ENCODE measurements at places on chromosomes 2 and 18.

GRCh38 chr2:9385841-9386240, 37.5 kb downstream of the ITGB1BP1 start:
- DNase-seq = no peak

- no peak for DNase-seq
These were observed 78.4 kb downstream of the MARCHF4 start for GRCh38 chr2:216293883-216294282.

DNA sequence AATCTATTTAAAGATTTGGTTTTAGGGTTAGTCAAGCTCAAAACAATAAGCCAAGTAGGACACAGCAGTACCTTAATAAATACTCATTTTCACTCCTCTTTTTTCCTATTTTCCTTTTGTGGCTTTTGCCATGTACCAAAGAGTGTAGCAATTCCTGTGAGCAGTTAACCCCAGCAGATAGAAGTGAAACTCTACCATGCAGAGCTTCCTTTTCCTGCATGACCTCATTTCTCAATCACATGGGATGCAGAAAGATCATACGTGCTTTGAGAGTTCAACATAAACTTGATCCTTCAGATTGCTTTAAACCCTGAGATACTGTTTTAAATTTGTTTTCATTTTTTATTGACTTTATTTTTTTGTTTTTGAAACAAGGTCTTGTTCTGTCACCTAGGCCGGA, 99.1 kb upstream of the ARHGAP15 start:
- DNase-seq = peak; percentile 44

- no peak for DNase-seq
These were observed 8.3 kb downstream of the TRAPPC12 start for GRCh38 chr2:3387644-3388411.

- DNase-seq = no peak
These were observed 35.9 kb upstream of the MYO1B start for GRCh38 chr2:191209340-191209739.

DNA sequence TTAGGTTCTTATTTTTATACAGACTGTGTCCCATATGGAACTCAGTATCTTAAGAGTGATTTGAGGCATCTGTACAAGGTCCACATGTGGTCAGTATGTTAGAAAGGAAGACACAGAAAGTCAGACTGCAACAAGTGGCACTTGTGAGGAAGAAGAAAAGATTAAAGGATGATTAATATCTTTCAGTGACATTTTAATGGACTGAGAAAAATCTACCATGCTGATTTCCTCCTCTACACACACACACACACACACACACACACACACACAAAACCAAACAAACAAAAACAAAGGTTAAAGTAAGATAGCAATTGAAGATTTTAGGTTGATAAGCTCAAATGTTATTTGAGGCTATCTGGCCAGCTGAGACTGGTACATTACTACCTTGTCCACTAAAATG, 94.5 kb upstream of the CHRNA1 start:
- no peak for DNase-seq

- peak; percentile 34 for DNase-seq
These were observed at the start of gene MC5R for GRCh38 chr18:13823707-13824395. Gene MC5R, plus strand, starts transcription at chr18:13824149. Its CDS starts 1,617 bp downstream, at chr18:13825766.

DNA sequence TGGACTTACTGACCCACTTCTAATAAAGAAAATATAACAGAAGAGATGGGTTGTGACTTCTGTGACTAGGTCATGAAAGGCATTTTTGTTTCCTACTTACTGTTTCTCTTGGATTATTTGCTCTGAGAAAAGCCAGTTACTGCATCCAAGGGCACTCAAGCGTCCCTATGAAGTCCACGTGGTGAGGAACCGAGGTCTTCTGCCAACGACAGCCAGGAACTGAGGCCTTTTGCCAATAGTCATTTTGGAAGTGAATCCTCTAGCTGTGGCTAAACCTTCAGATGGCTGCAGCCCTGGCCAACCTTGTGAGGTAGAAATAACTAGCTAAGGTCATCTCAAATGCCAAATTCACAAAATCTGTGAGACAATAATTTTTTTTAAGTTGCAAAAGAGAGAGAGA, 449.8 kb upstream of the RGPD4 start:
- peak; percentile 20 for DNase-seq

- no peak for DNase-seq
These were observed 42.4 kb upstream of the IGFBP2 start for GRCh38 chr2:216590780-216591179.

GRCh38 chr2:236264256-236264655, at the start of gene ASB18:
Gene ASB18, minus strand, starts transcription at chr2:236264406. Its CDS starts 61 bp downstream, at chr2:236264345.
- DNase-seq = no peak

DNA sequence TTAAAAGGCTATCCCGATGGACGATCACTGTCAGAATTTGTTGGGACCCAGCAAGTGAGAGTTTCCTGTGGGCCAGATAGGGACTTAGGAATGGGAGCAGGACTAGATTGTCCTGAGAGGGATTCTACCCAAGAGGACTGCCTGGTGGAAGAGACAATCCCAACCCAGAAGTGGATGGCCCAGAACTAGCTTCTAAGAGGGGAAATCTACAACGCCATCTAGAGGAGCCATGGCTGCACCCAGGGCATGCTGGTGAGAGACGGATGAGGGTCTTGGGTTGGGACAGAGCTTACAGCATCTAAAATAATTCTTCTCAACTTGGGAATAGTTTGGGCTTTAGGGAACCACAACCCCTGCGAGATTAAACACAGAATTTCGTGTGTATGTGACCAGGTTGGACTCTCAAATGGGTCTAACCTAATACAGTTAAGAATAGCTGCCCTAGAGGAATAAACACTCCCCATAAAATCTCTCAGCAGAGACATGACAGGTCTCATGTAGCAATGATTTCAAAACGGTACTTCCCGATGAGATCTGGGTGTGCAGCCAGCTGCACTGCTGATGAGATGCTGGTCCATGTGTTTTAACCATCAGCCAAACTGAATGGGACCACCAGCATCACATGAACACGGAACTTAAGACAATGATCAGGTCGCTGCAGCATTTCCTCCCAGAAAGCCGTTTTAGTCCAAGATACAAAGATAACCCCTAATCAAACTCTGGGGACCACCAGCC, 50.8 kb downstream of the CCBE1 start:
- no peak for DNase-seq

GRCh38 chr2:233448220-233448559, 93.9 kb downstream of the DGKD start:
- no peak for DNase-seq

DNA sequence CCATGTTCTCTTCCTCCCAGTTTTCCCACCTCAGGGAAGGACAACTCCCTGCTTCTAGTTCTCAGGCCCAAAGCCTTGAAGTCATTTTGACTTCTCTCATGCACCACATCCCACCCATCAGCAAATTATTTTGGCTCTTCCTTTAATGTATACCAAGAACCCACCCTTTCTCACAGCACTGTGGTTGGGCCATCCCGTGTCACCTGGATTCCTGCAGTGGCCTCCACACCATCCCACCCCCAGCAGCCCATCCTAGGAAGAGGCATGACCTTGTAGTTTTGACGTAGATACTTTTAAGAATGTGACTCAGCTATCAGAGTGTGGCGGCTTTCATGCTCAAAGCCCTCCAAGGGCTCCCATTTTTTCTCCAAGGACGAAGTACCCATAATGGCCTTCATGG, 25.6 kb upstream of the CCDC68 start:
- no peak for DNase-seq

- DNase-seq = no peak
These were observed 29.3 kb upstream of the MFSD6 start for GRCh38 chr2:190378880-190379237.

DNA sequence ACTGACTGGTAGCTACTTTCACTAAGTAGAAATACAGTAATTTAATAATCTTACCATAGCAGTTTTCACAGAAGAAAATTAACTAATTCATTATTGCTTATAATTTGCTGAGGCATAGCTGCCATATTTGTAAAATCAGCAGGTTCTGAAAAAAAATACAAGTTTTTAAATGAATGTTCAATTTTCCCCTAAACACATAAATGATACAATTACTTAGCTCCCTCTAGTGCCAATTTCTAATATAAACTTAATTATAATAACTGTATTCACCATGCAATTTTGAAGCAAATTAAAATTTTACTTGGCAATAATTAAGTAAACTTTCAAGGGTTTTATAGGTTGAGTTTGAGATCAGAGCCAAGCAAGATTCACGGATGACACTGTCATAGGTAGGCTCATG, 1321.6 kb upstream of the ACVR2A start:
- peak; percentile 4 for DNase-seq

DNA sequence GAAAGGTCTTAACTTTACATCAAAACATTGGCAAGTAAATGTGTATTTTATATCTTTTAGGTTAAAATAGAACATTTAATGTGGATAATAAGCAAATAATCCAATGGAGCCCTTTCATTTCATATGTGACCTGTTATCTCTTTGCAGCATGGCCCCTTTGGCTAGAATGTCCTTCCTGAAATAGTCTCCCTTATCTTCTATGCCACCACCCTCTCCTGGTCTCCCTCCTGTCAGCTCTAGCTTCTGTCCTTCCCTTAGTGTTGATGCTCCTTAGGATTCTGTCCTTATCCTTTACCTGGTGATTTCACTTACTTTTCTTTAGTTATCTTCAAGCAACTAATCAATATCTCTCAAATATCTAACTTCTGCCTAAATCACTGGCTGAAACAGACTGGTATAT, 87.1 kb upstream of the TFCP2L1 start:
- DNase-seq = no peak

Data from pons (tissue), 1 donor.